ENCODE measurements at places on chromosomes 1 and 21.

DNA sequence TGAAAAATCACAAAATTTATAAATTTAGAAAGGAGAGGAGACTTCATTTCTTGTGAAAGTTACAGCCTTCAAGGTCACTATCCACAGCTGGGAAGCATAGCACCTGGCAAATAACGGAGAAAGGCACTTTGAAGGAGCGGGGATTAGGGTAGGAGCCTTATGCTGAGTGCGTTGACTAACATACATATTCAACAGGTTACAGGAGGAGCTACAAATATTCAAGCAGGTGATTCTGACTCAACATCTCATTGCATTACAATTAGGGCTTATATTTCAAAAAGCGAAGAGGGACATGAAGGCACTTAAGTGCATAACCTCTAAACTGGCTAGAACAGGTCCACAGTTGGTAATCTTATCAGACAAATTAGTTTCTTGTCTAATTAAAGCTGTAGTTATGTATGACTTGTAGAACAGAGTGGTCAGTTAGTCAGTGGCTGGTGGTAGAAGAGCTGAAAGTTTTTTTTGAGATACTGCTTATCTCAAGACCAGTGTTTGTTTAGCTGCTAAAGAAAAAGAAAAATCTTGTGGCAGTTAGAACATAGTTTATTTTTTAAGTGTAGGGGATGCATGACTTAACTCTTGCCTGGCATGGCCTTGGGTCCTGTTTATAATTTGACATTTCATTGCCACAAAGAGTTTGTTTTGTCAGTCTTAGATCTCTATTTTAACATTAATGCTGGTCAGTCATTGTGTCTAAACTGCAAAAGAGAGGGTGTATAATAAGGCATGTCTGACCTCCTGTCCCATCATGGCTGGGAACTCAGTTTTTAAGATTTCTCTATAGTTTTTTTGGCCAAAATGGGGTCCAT lies 311.5 kb downstream of the DUSP10 start:
- no peak for DNase-seq

GRCh38 chr21:36613059-36613458 lies 85.9 kb upstream of the SIM2 start:
- DNase-seq, result no peak

DNA sequence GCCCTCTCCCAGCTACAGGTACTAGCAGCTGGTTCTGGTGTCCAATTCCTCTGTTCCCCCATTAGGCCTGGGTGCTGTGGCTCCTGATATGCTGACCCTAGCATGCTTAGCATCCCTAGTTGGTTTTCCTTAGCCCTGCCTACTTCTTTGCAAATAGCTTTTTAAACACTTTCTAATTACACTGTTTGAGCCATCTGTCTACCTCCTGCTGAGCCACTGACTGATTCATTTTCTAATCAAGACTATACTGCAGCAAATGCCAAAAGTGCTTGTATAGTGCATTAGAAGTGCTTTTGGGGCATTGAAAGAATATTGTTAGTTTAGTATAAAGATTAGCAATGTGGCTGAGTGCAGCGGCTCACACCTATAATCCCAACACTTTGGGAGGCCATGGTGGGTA lies 36.3 kb downstream of the ERICH3 start:
- DNase-seq, result no peak

DNA sequence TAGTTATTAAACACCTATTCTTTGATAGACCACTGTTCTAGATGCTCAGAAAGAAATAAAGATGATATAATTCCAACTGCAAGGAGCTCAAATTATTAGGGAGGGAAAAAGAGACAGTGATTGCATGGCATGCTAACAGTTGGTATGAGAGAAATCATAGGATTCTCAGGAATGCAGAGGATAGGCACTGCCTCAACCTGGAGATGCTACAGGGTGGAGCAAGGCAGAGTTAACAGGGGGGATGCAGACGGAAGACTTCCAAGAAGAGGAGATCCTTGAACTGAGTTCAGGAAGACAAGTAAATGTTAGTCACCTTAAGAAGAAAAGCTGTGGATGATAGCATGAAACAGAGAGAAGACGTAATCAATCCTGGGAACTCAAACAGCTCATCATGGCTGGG lies 123.7 kb downstream of the DAB1 start:
- DNase-seq, result no peak

- no peak for DNase-seq
Observed at GRCh38 chr1:42753070-42753469, 13.0 kb upstream of the CLDN19 start.

- no peak for DNase-seq
Observed at GRCh38 chr1:7351649-7352048, 419.4 kb upstream of the VAMP3 start.

GRCh38 chr1:221699577-221699976 lies 42.3 kb downstream of the DUSP10 start:
- no peak for DNase-seq

- DNase-seq, result no peak
Observed at GRCh38 chr21:33113131-33113530, 43.2 kb downstream of the OLIG1 start.

DNA sequence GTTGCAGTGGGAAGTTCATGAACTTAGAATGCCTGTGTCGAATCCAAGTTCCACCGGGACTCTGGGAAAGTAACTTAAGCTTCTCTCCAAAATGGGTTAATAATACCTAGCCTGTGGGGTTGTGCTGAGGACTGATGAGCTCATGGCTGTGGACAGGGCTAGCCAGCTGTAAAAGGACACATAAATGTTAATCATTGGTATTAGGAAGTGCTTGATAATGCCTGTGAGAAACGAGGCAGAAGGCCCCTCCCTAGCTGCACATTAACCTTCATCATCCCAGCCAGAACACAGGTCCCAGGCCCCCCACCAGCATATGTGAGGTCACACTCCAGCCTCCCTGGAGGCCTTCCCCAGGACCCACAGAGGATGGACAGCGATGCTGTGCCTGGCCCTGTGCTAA lies 789 bp upstream of the GJB4 start:
- DNase-seq, result no peak

GRCh38 chr1:21837476-21837875 lies 25.4 kb downstream of the LDLRAD2 start:
- DNase-seq, result no peak

GRCh38 chr1:10761503-10762152 lies 34.8 kb downstream of the CASZ1 start:
- no peak for DNase-seq

DNA sequence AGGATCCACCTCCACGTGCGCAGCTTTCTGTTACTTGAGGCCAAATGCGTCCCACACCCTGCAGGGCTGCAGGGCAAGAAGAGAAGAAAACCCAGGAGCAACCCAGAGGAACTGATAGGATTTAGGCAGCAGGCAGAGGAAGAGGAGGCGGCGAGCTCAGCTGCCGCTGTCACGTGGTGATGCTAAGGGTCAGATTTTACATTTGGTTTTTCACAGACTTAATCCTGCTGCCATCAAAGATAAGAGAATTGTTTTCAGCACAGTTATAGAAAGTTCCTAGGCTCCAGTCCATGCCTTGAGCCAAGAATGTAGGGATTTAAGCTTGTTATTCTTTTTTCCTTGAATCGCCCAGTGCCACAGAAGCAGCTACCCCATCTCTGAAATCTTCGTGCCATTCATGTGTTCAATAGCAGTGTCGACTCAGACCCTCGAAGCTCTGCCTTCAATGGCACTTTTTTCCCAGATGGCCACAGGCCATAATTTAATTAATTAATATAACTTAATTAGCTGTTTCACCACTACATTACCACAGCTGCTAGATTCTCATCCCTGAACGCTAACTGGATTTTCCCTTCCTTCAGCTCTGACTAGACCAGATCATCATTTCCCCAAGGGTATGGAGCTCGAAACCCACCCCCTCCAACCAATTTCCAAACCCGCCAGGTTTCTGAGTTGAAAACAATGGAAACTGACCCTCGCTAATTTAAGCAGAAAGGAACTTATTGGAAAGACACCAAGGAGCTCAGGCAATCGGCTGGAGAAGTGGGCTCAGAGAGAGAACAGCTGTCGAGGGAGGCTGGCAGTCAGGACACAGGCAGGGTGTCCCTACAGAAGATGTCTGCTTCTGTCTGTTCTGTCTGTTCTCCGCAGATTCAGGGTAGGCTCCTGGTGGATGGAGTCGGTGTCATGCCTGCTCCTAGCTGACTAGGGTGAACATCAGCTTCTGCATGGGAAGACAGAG lies 36.2 kb downstream of the LDLRAP1 start:
- DNase-seq, result no peak

DNA sequence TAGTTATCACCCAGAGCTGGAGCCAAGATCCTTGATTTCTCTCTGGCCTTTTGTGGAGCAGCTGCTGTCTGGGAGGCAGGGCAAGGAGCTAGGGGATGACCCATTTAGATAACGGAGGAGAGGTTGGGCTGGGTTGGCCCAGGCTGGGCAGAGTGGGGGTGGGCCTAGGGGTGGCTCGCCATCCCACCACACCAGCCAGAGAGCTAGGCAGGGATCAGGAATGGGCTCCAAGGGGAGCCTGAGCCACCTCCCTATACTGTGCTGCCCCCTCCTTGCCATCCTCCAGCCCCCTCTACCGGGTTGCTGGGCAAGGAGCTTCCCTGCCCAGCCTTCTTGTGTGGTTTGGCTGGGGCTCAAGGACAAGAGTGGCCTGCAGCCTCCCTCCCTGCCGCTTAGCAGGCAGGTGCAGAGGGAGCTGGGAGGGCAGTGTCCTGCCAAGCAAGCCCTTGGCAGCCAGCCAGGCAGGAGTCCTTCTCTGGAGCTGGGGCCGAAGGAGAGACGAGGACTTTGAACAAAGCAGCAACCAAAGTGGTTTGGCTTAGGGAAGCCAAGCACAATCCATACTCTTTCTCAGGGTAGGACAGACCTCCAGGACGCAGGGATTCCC lies 4.1 kb downstream of the NUAK2 start:
- peak; percentile 61 for DNase-seq

DNA sequence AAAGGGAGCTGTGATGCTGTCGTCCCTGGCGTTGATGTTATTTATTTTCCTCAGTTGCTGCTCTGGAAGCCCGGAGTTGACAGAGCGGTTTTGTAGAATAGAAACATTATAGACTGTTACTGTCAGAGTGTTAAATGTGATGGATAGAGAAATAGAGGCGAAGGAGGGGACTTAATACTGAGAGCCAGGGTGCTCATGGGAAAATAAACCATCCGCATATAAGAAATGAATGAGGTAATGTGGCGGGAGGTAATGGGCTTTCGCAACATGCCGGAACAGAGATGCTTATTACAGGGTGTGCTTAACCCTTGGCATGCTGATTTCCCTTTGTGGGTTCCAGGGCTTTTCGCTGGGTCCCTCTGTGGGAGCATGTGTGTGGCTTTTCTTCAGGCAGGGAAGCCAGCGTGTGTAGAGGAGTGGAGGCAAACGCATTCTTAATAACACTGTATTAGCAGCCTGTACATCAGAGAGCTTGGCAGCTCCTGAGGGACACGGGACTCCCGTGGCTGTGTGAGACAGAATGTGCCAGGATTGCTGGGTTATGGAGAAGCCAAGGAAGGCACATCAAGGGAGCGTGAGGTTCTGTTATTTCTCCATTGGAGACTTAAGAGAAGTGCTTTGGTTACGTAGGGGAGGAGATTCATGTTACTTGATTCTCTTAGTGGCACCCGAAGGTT lies 141.0 kb downstream of the PBX1 start:
- peak; percentile 17 for DNase-seq

- no peak for DNase-seq
Observed at GRCh38 chr1:228037401-228038386, 30.9 kb downstream of the WNT3A start.

DNA sequence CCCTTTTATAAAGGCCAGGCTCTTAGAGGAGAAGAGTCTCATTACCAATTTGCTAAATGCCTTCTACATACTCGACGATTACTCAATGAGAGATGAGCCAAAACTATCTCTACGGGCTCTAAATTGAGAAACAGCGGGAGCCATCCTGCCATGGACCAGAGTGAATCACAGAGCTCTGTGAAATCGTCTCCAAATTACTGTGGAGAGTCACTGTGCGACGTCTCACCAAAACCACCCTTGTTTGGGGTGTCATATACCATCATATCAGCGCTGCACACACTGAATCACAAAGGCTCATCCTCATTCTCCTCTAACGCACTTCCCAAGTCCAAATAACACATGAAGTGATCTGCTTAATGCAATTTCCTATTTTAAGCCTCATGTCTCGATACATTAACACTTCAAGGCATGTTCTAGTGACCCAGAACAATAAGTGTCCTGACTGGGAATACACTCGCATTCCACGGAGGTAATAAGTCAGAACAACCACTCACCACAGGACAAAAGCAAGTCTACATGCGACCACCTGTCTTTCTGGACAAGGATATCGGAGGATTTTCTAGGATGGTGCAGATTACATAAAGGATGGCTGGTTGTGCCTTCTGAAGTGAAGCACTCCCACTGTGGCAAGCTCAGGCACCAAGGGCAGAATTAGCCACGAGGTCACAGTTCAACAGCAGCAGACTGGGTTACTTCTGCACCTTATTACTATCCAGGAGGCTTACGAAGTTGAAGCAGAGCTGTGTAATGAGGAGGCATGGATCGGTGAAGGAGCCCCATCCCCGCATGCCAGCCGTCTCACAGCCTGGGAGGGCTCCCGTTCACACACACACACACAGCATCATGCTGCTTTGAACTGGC lies 44.3 kb downstream of the NID1 start:
- no peak for DNase-seq

- DNase-seq, result no peak
Observed at GRCh38 chr1:24503059-24503751, 569 bp downstream of the RCAN3 start.

- peak; percentile 39 for DNase-seq
Observed at GRCh38 chr1:98468111-98468717, 193.3 kb upstream of the SNX7 start.

- peak; percentile 68 for DNase-seq
Observed at GRCh38 chr1:190478149-190479049, 735 bp upstream of the BRINP3 start.

DNA sequence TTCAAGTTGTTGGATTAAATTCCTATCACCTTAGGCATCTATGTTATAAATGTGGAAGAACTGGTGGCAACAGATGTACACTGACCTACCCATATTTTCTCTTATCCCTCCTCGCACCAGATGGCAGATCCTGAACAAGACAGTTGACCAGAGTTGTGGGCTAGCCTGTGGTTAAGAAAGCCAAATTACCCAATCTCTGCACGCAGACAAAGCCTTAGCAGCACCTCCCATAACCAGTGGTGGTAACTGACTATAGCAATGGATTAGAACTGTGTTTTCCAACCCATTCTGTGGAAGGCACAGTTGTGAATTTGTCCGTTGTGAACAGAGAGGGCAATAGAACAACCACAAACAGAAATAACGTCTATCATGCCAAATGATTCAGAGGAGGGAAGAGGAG lies 20.6 kb downstream of the ABCB10 start:
- DNase-seq, result no peak

DNA sequence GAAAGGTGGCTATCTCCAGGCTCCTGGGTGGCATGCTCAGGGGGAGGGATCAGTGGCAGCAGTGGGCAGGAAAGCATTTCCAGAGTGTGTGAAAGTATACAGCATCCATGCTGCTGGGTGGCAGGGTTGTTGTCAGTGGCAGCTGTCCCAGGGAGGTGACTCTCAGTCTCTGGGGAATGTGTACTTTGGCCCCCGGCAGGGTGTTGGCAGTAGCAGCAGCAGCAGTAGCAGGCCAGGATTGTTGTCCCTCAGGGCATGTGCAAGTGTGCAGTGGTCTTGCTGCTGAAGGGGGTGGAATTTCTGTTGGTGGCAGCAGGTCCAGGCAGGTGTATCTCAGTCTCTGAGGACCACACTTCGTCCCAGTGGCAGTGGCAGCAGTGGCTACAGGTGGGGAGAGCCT lies 71.7 kb upstream of the GUCA2B start:
- DNase-seq, result no peak

Measured in midbrain (tissue), 1 donor.